ENCODE measurements at places on chromosomes 5 and 9.

DNA sequence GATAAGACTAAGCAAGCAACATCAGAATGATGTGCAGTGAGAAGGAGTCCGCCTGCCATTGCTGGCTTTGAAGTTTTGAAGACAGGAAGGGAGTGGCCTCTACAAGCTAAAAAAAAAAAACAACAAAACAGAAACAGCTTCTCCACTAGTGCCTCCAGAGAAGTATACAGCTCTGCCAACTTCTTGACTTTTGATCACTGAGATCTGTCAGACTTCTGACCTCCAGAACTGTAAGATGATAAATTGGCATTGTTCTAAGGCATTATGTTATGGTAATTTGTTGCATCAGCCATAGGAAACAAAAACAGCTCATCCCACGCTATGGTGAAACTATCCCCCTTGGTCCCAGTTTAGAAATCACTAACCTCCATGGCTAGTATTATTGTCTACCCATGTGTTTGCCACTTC, 131.0 kb upstream of the VCAN start:
- no peak for DNase-seq

- peak; percentile 72 for DNase-seq
Observed at GRCh38 chr9:26669701-26670670, 222.6 kb downstream of the CAAP1 start.

- DNase-seq: no peak
Observed at GRCh38 chr5:15103130-15103529, 231.6 kb upstream of the ANKH start.

- no peak for DNase-seq
Observed at GRCh38 chr9:118946669-118947068, 422.6 kb downstream of the BRINP1 start.

DNA sequence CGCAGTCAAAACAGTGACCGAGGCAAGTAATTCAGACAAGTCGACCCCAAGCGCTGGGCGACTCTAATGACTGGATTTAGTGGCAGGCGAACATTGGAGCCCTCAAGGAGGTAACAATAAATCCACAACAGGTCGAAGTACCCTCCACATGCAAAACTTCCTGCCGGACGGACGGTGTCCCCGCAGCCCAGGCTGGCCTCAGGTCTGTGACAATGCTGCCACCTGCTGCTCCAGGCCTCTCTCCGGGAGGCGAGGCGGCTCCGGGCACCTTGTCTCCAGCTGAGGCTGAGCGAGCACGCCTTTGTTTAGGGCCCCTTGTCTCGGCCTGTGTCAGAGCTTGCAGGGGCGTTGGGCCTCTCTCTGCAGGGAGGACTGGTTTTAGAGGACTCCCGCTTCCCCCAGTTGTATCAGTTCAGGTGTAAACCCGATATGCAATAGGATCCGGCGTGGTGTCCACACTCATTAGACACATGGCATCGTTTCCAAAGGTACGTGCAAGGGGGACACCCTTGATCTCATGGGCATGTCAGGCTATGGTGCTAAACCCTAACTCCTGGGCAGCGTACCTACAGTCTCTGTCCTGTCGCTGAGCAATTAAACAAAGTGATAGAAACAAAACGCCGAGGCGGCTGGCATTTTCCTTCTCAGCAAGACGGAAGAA, 628.0 kb upstream of the ADAMTS16 start:
- peak; percentile 71 for DNase-seq
